ENCODE measurements at places on chromosomes 3 and 15.

GRCh38 chr15:62607643-62608042 lies 434.9 kb upstream of the TPM1 start:
- DNase-seq: no peak

DNA sequence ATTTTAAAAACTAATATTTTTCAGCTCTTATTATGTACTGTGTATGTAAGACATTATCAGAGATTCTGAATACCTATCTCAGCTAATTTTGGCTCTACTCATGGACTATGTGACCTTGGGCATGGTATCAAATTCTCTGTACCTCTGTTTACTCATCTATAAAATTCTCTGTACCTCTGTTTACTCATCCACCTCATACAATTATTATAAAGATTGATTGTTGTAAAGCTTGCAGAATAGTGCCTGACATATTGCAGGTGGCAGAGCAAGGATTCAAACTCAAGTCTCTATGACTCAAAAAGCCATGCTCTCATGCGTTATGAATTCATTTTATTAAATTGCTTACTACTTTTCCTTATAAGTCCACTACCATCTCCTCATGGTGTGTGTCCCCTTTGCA lies 151.9 kb upstream of the ARL6 start:
- DNase-seq: no peak

- DNase-seq: no peak
Observed at GRCh38 chr3:60931452-60931851, 319.8 kb downstream of the FHIT start.

GRCh38 chr3:85783291-85783690 lies 824.5 kb downstream of the CADM2 start:
- no peak for DNase-seq

DNA sequence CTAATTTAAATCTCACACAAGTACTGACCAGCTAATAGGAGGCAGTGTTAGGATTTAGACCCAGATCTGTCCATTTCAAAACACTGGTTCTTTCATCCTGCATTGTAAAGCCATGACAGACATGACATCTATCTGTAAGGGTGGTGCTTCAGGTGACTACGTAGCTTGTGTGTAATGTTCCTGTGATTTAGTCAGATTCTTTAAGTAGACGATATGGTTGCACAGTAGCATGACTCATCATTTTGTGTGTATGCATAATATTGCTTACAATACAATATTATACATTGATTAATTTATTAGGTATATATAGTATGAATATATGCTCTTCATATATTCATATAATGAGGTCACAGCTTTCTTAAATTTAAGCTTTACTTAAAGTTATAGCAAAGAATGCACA lies 628.5 kb downstream of the GRM7 start:
- no peak for DNase-seq

- no peak for DNase-seq
Observed at GRCh38 chr3:10950476-10951294, 41.9 kb upstream of the SLC6A1 start.

DNA sequence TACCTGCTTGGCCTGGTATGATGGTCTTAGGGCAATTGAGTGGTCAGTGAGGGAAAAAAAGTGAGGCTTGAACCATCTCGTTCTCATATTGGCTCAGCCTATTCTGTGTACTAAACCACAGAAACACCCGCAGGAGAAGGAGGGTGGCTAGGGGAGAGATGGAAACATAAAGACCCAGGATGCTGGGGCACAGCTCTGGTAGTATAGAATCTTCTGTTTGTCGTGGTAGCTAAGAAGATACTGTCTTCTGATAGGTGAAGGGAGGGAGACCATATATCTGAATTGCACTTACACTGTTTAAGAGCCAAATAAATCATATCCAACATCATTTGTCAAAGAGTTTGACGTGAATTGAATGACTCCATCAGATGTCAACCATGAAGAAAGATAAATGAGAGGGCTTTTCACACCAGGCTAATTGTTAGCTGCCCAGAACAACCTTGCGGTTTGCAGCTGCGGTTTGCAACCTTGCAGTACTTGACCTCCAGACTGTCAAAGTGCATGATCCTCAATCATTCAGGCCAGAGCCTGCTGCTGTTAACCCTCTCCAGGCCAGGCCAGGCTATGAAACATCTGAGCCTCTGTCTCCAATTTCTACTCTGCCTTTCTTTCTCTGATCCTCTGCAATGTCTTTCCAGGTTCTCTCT lies 40.9 kb upstream of the PIK3R4 start:
- no peak for DNase-seq

DNA sequence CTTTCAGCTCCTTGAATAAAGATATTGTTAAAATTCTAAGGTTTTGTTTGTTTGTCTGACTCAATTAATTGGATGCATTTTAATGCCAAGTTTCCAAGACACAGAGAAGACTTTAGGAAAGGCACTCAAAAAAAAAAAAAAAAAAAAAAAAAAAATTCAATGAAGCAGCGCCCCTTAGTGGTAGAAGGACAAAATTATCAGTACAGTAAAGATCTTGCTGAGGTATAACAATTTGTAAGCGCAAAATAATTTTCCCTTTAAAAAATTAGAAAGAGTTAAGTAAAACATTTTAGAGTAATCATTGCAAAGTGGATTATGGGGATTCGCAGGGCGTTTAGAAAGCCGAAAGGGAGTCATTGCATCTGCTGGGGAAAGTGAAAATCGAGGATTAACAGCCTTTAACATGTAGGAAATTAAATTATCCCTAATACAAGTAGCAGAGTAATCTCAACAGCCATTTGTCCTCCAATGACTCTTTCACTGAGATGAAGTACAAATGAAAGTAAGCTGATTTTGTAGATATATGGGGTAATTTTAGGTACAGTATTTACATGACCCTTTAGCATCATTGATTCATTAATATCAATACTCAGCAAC lies 5.8 kb upstream of the DIS3L start:
- no peak for DNase-seq

- DNase-seq: no peak
Observed at GRCh38 chr3:47985381-47985780, 30.8 kb downstream of the MAP4 start.

- DNase-seq: no peak
Observed at GRCh38 chr3:143737065-143737464, 111.2 kb downstream of the SLC9A9 start.

DNA sequence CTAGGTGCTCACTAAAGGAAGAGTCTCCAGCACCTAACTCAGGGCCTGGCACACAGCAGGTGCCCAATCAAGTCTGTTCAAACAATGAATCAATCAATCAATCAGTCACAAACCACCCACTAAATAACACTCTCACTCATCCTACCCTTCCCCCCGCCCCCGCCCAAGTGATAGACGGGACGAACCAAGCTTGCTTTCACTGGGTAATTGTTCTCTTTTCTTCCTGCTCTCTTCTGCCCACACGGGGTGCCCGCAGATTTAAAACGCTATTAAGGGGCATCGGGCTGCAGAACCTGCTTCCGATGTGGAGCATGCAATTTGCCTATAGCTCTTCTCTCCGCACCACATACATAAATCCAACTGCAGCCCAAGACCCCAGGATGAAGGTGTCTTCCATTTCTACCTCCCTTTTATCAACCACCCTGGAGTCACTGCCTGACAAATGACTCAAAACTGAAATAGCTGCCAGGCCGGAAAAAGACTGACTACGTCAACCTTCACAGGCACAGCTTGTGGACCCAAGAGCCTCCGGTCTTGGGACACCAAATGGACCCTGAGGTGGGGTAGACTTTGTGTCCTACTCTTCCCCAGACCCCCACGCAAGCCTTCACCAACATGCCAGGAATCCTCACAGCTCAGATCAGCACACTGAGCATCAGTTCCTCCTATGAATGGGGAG lies 1.7 kb downstream of the KLHL25 start:
- DNase-seq: no peak

DNA sequence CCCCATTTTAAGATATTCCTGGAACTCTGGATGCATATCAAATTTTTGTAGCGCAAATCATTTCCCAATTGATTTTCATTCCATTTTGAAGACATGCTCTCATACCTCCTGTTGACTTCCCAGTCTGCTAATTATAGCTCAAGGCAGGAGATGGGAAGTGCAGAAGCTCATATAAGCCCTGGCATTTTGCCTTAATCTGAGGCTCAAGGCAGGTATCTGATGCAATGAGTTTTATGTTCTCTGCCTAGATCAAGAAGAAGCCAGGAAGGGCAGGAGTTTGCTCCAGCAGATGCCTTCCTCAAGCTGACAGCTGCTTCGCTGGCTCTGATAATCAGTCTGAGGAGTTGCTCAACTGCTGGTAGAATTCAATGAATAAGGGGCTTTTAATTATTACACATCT lies 65.6 kb upstream of the NEDD4 start:
- no peak for DNase-seq

All from stimulated activated naive CD8-positive, alpha-beta T cell treated with anti-CD3 and anti-CD28 coated beads, Interleukin-15, Interleukin-2, amounts not matched to agents 100 U/mL and 50 U/mL, for 24 hours (primary cell).